ENCODE measurements at places on chromosomes 2 and 18. TPM values are rescaled to one million over a fixed set of nuclear protein-coding genes. Genes with fewer than 3 reads are reported as not detected.

DNA sequence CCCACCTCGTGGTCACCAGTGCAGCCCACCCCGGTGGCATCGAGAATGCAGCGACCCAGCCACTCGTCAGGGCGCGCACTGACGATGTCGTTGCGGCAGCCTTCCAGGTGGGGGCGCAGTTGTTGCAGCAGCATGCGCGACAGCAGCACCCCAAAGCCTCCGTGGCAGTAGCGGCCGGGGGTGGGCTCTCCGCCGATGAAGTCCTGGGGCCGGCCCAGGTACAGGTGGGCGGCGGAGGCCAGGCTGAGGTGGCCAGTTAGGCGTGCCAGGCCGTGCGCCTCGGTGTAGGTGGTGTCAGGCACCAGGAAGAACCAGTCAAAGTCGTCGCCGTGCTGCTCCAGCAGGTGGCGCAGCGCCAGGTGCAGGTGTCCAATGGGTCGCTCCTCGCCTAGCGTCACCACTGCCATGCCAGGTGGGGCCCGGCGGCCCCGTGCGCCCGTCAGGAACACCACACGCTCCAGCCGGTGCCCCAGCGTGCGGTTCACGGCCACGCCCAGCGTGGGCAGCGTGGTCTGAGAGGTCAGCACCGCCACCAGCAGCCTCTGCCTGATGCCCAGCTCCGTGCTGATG, 1.9 kb downstream of the CHPF start:
- DNase-seq, result peak; percentile 91

- no peak for DNase-seq
These were observed 28.8 kb upstream of the RMDN2 start for GRCh38 chr2:37896319-37896718.

GRCh38 chr2:28002181-28002580, 111.7 kb downstream of the BABAM2 start:
- no peak for DNase-seq

DNA sequence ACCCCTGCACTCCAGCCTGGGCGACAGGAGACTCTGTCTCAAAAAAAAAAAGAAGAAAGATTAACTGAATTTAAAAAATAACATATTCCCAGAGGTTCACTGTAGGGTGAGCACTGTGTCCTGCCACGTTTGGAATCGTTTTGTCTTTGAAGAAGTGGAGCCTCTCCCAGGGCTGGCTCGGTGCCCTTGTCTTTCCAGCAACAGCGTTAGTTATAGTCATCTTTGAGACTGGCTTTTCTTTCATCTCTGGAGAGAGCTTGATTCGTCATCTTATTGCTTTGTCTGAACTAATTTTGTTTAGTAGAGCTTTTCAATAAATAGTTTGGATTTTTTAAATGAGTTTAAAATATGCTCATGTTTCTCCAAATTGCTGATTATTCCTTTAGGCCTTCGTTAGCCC, 50.5 kb downstream of the IMPA2 start:
- DNase-seq, result no peak

GRCh38 chr2:74441690-74442482, at the start of gene RTKN:
Gene RTKN, minus strand, starts transcription at chr2:74441937. Its CDS starts 121 bp downstream, at chr2:74441816.
- peak; percentile 68 for DNase-seq

- DNase-seq, result no peak
These were observed 29.3 kb downstream of the UBE2F start for GRCh38 chr2:237996021-237996593.

DNA sequence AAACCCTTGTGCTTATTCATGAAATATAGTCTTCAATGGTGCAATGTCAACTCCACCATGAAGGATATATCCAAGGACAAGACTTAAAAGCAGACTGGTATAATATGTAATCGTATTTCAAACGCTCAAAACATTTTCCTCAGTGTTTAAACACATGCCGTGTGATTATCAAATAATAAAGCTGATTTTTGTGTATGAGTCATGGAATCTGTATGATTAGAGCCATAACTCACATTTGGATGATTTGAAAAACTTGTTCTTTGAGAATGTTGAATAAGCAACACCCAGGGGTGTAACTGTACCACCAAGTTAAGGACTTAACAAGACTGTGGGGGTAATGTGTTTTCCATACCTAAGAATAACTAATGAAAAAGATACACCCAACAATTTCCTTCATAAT, 215.3 kb downstream of the STK39 start:
- no peak for DNase-seq

DNA sequence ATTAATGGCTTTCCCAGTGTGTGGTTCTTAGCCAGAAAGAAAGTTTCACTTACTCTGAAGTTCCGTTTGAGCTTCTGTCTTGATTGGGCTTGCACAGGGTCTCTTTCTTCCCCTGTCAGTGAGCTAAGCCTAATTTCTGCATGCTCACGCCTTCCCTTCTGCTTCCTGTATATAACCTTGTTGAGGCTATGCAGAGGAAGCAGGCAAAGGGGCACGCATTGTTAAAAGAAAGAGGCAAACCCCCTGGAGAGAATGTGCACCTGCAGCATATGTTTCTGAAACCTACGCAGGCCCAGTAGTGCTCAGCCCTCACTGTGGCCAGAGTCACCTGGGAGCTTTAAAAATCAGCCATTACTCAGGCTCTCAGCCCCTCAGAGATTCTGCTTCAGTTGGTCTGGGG, 14.5 kb upstream of the PLA2R1 start:
- DNase-seq, result no peak

DNA sequence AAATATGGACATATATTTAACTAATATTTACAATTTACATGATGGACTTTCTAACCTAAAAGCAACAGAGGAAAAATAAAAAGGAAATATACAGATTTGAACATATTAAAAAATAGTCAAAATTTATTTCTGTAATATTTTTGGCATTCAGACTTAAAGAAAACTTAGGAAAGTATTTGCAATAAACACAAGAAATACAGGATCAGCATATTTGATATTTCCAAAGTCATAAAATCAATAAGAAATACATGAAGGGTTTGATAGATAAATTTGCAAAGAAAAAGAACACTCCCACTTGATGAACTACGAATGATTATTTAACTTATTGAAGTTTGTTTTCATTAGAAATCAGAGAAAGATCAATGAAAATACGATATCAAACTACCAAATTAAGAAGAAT, 48.6 kb upstream of the CD302 start:
- DNase-seq, result no peak

SULT1C2 gene
- total RNA-seq, result 0.05 TPM

IL36A gene
- total RNA-seq, result not detected

UGT1A5 gene
- total RNA-seq, result not detected

KCNS3 gene
- 3.1 TPM for total RNA-seq

CIDEA gene
- total RNA-seq, result not detected

ELOA2 gene
- total RNA-seq, result not detected

LAMA1 gene
- total RNA-seq, result 99.8 TPM

CD28 gene
- not detected for total RNA-seq

IL1RL2 gene
- total RNA-seq, result not detected
